ENCODE measurements at places on chromosomes 1 and 21. TPM values are rescaled to one million over a fixed set of nuclear protein-coding genes. Genes with fewer than 3 reads are reported as not detected.
A peak's percentile ranks its signal among the peaks of the same experiment; 100 is the strongest.

DNA sequence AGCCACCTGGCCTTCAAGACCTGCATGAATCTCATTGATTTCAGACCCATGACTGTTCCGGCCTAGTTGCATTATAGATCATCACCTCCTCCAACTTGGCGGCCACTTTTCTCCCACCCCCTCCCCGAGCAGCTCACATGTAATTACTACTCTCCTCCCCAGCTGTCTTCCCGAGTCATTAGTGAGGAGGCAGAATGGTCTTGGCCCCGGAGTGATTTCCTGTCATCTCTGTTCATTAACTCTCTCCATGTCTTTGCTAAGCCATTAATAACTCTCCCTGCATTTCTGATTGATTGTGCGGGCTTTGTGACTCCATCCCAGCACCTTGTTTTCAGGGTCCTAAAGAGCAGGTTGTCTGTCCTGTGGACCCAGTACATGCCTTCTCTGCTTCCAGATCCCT is 75.6 kb upstream of the CNTN2 start:
- DNase-seq, result no peak

GRCh38 chr21:26815197-26815596 is 30.0 kb downstream of the ADAMTS1 start:
- DNase-seq, result no peak

DNA sequence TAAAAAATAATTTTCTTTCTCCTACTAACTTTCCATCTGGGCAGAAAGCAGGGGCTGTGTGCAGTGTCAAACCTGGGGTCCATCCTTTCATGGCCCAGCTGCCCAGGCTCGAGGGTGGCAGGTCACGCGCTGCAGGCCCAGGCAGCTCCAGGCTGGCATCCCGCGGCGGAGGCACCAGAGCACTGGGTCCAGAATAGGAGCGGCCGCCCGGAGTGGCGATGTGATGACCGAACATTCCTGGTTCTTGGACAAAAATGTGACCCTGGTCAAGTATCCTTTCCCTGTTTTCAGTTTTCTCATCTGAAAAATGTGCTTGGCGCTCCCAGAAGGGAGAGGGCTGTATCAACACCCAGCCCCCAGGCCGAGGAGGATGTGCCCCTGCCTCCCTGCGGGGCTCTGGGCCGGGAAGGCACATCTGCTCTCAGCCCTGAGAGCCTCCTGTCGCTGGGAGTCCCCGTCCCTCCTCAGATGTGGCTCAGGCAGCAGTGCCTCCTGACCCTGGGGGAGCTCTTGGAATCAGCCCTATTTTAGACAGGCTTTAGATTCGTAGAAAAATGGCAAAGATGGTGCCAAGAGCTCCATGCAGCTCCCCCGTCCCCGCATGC is 29.3 kb downstream of the SLX9 start:
- DNase-seq, result peak; percentile 20

DNA sequence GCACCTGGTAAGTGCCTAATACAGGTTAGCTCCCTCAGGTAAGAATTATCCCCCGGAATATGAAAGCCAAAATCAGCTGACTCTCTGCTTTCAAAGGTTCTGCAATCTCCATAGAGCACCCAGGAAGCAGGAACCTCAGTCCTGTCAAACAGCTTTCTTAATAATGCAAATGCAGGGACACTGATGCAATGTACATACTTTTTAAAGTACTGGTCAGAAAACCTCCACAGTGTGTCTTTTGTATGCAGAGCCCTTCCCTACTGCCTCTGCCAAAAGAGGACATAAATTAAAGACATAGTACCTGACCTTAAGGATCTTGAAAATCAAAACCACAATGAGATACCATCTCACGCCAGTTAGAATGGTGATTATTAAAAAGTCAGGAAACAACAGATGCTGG is 365.0 kb upstream of the KAZN start:
- no peak for DNase-seq

The AK2 gene
- 292 TPM for polyA plus RNA-seq

The SHISAL2A gene
- 0.08 TPM for polyA plus RNA-seq

GRCh38 chr1:153429266-153430165 is 13.2 kb downstream of the S100A7A start:
- no peak for DNase-seq

The TAF13 gene
- 83.9 TPM for polyA plus RNA-seq

DNA sequence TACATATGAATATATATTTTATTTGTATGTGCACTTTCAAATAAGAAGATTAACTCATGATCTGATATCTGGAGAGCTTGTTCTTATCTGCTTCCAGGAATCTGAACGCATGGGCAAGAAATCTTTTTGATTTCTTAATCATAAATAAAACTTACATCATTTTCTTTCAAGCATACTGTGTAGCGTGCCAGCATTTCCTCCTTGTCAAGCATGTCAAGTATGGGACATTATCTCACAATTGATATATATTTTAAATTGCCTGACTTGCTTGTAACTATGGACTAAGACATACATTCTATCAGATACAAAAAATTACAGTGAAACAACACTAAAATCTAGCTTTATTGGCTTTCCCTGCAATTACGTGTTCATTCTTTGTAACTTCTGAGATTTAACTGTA is 1128.2 kb downstream of the PLA2G4A start:
- no peak for DNase-seq

- no peak for DNase-seq
Measured at GRCh38 chr1:246110343-246111219, 396.5 kb downstream of the SMYD3 start.

The RIPPLY3 gene
- not detected for polyA plus RNA-seq

GRCh38 chr1:3331564-3331963 is 122.9 kb upstream of the ARHGEF16 start:
- DNase-seq, result no peak

The LRRC8B gene
- polyA plus RNA-seq, result 4.7 TPM

GRCh38 chr1:94514095-94514727 is 27.3 kb downstream of the F3 start:
- DNase-seq, result no peak

- peak; percentile 71 for DNase-seq
Measured at GRCh38 chr1:151326619-151327222, 495 bp downstream of the PI4KB start.

The PGBD5 gene
- 2.0 TPM for polyA plus RNA-seq

DNA sequence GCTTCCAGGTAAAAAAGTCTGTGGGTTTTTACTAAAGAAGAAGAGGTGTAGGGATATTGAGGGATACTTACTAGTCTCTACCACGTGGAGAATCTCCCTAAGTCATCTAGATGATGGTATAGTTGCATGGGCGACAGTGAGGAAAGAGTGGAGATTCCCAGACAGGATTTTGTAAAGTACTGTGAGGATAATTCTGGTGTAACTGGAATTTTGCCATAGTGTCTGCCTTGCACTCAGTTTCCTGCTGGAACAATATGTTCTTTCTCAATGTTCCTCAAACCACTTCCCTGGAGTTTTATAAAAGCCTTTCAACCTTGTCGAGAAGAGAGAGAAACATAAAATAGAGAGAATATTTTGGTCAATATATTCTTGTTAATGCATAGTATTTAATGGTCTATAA is 95.1 kb upstream of the WLS start:
- no peak for DNase-seq

DNA sequence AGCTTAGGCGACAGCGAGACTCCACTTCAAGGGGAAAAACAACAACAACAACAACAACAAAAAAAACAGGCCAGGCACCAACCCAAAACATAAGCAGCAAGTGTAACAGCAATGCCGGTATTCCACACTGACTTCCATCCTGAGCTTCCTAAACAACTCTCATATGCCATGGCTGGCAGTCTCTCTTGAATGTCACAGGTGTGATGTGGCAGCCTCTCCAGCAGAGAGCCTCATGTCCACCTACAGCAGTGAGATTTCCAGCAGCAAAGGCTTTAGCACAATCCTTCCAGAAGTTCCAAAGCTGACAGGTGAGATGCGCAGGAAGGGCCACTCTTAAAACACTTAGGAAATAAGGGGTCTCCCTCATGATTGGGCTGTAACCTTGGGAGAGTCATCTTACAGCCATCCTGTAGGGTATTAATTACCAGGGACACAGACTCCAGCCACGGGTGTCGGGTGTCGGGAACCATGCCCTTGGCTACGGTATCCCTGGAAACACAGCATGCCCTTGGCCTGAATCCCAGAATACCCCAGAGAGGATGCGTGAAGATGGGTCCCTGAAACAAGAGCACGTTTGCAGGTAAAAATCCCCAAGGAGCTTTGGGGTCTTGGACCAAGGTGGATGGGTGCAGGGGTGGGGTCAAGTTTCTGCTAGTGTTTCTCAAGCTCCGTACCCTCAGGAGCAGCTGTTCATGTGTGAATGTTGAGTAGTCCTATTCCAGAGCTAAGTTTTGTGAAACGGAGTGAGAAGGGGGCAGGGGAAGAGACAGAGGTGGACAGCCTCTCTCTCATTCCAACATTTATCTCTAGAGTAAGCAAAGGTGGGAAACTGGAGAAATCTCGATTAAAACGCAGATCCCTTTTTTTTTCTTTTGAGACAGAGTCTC is 31.4 kb downstream of the CLSTN1 start:
- DNase-seq, result no peak

- no peak for DNase-seq
Measured at GRCh38 chr1:184912392-184912791, 61.9 kb downstream of the NIBAN1 start.

DNA sequence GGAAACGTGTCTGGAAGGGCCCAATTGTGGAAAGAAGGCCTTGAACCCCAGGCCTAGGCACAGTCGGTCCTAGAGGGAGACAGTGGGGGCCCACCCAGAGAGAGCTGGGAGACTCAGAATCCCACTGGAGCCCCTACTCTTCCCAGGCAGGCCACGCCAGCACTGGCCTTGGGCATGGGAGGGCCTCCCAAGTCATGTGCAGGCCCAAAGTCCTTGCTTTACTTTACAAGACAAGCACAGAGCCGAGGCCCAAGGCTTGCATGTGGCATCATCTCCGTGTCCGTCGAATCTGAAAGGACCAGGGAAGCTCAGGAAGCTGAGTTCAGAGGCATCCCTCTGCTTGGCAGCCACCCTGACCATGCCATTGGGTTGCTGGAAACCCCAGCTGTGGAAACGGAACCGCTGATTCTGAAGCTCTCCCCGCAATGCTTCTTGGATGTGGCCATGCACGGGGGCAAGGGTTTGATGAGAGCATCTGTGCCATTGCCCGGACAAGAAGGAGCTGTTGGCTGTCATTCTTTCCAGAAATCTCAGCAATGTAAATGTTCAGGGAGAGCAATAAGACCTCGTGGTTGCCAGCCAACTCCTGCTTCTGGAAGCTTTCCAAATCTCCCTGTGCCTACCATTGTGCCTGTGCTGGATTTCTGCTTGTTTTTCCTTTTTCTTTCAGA is 32.8 kb downstream of the ABCG1 start:
- DNase-seq, result no peak

The TTC24 gene
- polyA plus RNA-seq, result not detected

DNA sequence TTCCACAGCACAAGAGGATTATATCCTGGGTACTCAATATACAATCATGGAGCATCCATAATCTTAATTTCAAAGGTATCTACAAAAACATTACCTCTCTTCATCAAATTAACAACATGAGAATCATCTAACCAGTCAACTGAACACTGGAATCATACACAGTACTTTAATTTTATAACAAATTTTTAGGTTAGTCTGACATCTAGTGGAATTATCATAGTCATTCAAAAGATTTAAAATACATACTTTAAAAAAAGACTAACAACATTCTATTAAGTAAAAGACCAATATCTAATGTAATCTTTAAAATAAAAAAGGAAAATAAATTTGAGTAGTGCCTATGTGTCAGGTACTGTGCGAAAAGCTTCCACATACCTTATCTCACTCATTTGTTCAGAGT is 16.8 kb upstream of the SH3GLB1 start:
- no peak for DNase-seq

- peak; percentile 60 for DNase-seq
Measured at GRCh38 chr1:193654951-193655735, 468.7 kb upstream of the B3GALT2 start.

DNA sequence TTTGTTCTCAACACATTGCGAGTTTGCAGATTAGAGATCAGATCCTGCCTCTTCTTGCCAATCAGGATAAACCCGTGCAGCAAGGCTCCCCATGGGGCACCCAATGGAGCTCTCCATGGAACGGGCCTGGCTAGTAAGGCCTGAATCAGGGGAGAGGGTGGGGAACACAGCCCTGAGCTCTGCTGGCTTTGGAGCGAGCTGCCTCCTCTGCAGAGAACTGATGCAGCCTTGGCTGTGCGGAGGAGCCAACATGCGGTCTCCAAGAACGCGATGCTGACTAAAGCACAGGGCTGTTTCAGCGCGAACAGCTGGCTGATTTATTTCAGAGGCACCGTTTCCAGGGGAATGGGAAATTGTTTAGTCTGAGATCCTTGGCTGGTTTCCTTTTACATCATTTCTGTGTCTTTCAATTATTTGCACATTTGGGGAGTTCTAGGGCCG is 139.7 kb downstream of the TSEN15 start:
- peak; percentile 43 for DNase-seq

The GCSAML gene
- not detected for polyA plus RNA-seq

DNA sequence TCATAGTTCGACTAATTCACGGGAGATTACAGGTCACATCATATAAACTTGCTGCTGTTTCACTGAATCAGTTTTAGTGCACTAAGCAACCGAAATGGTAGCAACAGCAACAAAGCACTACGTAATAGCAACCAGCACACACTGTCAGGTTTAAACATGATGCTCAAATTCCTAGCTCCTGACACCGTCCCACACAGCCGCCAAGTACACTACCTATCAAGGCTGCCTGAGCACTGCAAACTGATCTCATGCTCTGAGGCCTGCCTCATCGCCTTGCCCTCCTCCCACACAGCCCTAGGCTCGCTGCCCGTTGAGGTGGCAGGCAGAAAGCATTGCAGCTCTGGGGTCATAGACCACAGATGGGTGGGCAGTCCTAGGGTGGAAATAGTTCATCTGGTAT is 12.4 kb downstream of the LAMC2 start:
- DNase-seq, result no peak

DNA sequence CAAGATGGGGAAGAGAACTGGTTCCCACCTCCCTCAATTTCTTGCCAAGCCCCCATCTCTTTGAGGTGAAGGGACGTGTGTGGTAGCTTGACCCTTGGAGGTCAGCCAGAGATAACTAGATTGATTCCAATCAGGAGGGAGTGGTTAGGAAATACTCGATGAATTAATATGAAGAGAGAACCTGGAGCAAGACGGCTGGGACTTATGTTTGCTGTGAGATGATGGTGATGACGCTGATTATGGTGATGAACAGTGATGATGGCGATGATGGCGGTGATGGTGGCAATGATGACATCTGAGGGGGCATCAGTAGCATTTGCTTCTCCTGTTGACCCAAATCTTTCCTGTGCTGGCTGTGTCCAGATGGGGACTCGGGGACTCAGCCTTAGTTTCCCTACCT is 724 bp downstream of the PADI1 start:
- no peak for DNase-seq

- peak; percentile 90 for DNase-seq
Measured at GRCh38 chr1:16146279-16147155, 9.4 kb downstream of the EPHA2 start.

GRCh38 chr1:68229650-68230483 is 2.5 kb downstream of the WLS start:
- no peak for DNase-seq

GRCh38 chr1:45243476-45244343 is 37.3 kb upstream of the ZSWIM5 start:
- DNase-seq, result no peak

GRCh38 chr1:88609051-88609450 is 75.0 kb upstream of the PKN2 start:
- DNase-seq, result no peak

Measured in heart left ventricle (tissue), 16 donors.